ENCODE measurements at places on chromosomes 5 and 9. TPM values are rescaled to one million over a fixed set of nuclear protein-coding genes. Genes with fewer than 3 reads are reported as not detected.

PCDHA1 gene
- not detected for total RNA-seq

- no peak for DNase-seq
These were observed 135.7 kb upstream of the PHYKPL start for GRCh38 chr5:178368274-178368673.

DNA sequence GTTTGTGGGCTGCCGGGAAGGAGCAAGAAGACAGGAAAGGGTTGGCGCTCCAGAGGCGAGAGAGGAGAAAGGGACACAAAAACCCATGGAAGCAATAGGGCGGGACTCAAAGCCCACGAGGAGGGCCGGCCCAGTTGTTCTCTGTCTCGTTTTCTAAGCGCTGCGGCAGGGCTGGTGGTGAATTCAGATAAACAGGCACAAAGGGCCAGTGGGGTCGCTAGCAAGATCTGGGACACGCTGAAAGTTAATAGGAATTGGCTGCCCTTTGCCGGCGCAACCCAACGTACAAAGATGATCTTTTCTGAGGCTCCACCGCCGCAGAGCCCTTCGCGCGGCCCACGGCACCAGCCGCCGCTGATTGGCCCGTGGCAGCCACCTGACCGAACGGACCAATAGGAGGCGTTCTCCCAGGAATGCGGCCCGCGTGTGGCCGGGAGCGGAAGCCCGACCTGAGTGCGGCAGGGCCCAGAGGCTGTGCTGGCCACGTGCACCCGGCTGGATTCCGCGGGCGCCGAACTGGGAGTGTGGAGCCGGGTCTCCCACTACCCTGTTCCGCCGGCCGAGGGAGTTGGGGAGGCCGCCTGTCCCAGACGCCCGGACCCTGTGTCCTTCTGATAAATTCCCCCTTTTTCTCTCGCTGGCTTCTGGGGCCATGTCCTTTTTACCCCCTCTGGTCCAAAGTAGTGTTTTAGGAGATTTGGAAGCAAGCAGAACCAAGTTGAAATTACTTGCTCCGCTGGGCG is 16.8 kb upstream of the NSD1 start:
- DNase-seq = peak; percentile 81

DNA sequence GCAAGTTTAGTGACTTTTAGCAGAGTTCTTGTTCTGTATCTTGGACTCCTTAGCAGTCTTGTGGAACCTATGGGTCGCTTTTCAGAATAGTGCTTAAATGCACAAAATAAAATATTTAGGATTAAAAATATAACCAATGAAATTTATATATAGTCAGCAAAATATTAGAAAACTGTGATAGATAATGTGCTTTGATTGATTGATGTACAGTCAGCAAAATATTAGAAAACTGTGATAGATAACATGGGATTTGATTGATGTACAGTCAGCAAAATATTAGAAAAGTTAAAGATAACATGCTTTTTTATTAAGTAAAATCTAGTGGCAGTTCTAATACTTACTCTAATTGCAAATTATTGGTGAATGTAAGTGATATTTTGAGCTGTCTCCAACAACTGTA is 16.1 kb downstream of the PALM2AKAP2 start:
- no peak for DNase-seq

GRCh38 chr9:129620669-129621295 is at the start of gene C9orf50:
Gene C9orf50, minus strand, starts transcription at chr9:129621101. Its CDS starts 527 bp downstream, at chr9:129620574.
- no peak for DNase-seq

GRCh38 chr9:38639577-38639940 is 19.2 kb upstream of the ANKRD18A start:
- DNase-seq = no peak

CNTNAP3 gene
- total RNA-seq = 0.58 TPM

DNA sequence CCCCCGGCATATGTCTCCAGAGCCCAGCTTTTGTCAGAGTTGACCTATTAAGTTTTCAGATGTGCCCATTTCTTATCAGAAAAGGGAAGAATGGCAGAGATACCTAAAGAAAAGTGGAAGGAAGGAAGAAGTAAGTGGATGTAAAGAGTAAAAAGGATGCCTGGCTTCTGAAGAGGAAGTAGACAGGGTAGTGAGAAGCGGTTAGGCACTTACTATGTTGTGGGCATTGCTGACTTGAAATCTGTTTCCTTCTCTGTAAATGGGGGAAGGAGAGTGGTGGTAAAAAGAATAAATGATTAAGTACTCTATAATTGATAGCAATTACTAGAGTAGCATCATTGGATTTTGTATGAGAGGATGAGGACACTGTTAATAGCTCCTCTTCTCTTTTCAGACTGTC is 9.9 kb downstream of the ANP32B start:
- DNase-seq = no peak

- no peak for DNase-seq
These were observed 870.2 kb upstream of the C9orf72 start for GRCh38 chr9:28443461-28443860.

DNA sequence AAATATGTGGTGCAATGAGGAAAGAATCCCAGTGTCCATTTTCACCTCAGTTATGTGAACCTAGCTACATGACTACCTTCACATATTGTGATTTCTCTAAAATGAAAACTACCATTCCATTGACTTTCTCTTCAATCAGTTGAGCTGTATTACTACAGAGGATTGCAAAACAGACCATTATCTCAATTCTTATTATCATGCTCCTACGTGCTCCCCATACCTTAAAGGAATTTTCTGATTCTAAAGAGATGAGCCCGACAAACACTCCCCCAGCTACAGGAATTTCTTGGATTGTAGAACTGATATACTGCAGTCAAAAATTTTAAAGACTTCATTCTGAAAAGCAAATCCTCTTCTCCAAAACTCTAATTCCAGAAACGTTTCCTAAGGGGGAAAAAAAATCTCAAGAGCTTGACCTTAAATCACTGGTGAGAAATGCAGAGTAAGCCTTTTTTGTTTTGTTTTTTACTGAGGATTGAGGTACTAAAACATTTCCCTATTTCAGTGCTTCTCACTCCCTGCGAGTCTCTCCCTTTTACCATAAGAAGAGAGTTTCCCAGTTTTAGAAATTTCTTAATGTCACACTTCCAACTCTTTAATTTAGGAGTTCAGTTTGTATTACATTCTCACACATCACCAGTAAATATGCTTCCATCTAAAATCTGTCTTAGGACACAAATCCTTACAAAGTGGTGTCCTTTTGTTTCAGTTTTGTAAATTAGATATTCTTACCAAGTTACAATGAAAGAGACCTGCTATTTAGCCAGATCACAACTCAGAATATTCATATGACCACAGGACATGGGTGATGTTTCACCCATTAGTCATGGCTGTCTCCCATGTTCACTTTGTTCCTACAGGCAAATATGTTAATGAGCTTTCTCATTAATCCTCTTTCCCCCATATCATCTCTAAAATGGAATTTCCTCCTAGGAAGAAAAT is 203.8 kb downstream of the TSSK1B start:
- no peak for DNase-seq

GRCh38 chr9:34623374-34624235 is 3.3 kb upstream of the DCTN3 start:
- no peak for DNase-seq

- DNase-seq = no peak
These were observed 131.1 kb downstream of the RMI1 start for GRCh38 chr9:84111726-84112125.

SLC34A3 gene
- not detected for total RNA-seq

DNA sequence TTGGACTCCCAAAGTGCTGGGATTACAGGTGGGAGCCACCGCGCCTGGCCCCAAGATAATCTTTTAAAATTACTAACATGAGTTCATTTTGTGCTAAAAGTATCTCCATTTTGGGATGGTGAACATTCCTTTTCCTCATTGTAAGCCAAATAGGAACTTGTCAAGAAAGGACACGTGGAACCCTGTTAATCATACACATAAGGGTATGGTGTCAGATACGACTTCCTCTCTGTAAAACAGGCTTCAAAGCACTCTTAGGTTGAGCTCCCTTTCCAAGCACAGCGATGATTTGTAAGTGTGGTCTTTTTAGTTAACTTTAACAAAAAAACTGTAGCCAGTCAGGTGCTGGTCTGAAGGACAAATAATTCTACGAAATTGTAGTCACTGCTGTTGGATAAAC is 132.7 kb downstream of the UNC13B start:
- no peak for DNase-seq

DNA sequence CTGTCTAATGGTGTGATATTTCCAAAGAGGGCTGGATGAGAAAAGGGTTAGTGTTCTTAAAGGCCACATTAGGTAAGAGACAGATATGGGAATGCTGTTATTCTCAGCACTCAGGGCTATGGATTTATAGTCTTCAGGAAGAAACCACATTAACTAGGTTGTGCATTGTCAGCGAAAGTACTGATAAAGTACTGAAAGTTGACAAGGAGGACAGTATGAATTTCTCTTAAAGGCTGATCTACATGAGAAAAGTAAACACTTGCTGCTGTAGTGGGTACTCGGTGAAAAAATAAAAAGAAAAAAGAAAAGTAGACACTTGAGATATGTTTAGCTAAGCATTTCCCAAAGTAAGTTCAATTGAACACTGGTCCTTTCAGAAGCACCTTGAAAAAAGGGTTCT is 381.0 kb upstream of the RPS23 start:
- DNase-seq = no peak

DNA sequence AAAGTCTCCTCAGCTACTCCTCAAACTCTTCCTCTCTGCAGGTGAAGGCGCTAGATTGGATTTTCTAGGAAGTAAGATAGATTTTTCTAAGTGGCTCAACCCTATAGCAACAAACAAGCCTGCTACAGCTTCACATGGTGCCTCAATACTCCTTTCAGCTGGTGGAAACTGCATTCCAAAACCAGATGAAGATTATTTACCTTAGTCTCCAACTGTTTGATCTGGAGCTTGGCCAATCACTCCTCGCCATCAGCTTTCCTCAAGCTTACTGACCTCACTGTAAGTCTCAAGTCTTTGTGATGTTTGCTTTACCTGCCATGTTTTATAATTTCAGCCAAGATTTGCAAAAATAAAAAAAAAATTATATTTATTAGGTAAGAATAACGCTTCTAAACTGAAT is 622.4 kb downstream of the CHSY3 start:
- DNase-seq = no peak

MYOT gene
- total RNA-seq = not detected

USP20 gene
- 16.7 TPM for total RNA-seq

DNA sequence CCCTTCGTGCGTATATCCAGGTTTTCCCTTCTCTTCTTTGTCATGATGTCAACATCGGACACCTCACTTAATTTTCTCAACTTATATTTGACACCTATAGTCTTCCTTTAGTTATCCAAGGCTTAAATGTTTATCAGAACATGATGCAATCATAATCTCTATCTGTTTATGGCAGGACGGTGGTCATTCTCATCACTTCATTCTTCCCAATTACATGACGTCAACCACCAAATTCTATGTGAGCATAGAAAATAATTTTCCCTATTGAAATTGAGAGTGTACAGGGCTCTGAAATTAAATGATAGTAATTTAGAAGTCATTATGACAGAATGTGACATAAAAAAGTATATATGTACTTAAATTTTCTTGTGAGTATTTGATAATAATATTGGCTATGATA is 345.4 kb downstream of the CDH9 start:
- DNase-seq = no peak

DNA sequence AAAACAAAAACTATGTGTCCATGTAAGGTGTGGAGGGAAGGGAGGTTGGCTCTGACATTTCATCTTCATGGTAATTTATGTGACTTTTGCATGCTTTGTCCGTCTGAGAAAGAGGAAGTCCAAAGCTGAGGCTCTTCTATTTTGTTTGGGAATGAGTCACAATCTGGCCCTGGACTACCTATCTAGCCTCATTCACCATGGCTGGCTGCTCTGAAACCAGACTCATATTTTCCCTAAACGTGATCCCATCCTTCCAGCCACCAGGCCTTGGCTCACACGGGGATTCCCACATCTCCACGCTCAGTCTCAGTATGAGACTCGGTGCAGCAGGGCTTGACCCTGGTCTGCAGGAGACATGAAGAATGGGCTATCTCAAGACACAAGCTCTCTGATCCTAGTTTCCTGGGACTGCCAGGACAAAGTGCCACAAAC is 672.8 kb downstream of the ACTL7B start:
- no peak for DNase-seq

- no peak for DNase-seq
These were observed 94.0 kb downstream of the ZNF608 start for GRCh38 chr5:124652514-124652819.

DNA sequence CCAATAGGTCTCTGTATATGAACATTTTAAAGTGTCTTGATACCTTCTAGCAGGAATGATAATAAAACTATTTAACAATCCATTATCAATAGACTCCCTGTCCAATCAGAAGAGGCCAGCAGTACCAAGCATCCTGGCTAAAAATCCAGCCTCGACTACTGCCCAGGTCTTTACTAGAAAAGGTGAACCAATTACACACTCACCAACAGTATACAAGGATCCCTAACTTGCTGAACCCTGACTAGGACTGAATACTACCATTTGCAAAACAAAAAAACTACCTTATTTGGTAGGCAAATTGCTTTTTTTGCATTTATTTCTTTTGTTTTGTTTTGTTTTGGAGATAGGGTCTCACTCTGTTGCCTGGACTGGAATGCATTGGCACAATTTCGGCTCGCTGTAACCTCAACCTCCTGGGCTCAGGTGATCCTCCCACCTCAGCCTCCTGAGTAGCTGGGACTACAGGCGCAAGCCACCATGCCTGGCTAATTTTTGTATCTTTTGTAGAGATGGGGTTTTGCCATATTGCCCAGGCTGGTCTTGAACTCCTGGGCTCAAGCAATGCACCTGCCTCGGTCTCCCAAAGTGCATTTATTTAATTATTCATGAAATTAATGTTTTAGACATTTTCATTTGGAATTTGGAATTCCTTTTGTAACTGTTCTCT is 27.5 kb downstream of the FNBP1 start:
- peak; percentile 6 for DNase-seq

DNA sequence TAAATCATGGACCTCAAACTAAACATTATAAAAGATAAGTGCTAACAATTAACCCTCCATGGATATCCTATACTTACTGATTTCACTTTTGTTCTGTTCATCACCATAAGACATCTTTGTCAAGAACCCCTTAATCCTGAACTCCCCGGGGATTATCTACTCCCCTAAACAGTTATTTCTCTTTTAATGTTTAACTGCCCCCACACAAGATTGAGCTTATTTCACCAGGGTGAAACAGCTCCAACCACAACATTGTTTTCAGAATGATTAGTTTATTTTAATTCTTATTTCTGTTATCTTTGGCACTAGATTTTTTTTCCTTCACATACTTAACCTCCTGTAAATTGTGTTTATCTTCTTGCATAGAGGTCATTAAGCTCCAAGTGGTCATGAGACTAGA is 103.2 kb upstream of the HCN1 start:
- no peak for DNase-seq

IRX1 gene
- not detected for total RNA-seq

CDX1 gene
- total RNA-seq = 0.15 TPM

POU4F3 gene
- total RNA-seq = not detected

GRCh38 chr9:32456564-32456963 is 69.4 kb downstream of the RIGI start:
- DNase-seq = no peak

- peak; percentile 75 for DNase-seq
These were observed 91.1 kb downstream of the PRDM6 start for GRCh38 chr5:123180178-123180577.

GRCh38 chr5:27947088-27947487 is 908.7 kb upstream of the CDH9 start:
- no peak for DNase-seq

IRF1 gene
- 24.8 TPM for total RNA-seq
